EH (cell line): ENCODE measurements at places on chromosomes 11 and 22.

- DNase-seq: no peak
Observed at GRCh38 chr11:134049303-134049702, 19.6 kb upstream of the JAM3 start.

DNA sequence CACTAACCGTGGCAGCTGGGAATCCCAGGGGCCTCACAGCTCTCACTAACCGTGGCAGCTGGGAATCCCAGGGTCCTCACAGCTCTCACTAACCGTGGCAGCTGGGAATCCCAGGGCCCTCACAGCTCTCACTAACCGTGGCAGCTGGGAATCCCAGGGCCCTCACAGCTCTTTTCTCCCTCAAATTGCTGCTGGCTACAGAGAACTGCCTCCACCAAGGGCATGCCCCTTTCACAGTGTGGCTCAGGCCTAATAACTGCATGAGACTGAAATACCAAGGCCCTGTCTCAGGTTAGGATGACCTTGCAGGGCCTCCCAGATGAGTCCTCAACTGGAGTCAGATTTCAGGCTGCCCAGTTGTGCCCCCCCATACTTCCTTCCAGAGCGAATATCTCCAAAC, 35.1 kb upstream of the GGTLC2 start:
- DNase-seq: no peak

DNA sequence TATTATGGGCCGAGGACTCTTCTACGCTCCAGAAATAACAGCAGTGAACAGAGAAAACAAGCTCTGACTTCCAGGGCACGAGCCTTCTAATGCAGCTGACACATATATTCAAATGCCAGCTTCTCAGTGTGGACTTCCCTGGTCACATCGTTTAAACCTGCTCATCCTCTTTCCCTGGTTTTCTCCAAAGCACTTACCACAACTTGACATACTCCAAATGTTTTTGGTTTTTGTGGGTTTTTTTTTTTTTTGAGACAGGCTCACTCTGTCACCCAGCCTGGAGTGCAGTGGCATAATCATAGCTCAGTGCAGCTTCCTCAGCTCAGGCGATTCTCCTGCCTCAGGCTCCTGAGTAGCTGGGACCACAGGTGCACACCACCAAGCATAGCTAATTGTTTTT, 105.5 kb downstream of the MICAL3 start:
- peak; percentile 89 for DNase-seq

- DNase-seq: no peak
Observed at GRCh38 chr11:69661413-69661715, 13.8 kb downstream of the LTO1 start.

DNA sequence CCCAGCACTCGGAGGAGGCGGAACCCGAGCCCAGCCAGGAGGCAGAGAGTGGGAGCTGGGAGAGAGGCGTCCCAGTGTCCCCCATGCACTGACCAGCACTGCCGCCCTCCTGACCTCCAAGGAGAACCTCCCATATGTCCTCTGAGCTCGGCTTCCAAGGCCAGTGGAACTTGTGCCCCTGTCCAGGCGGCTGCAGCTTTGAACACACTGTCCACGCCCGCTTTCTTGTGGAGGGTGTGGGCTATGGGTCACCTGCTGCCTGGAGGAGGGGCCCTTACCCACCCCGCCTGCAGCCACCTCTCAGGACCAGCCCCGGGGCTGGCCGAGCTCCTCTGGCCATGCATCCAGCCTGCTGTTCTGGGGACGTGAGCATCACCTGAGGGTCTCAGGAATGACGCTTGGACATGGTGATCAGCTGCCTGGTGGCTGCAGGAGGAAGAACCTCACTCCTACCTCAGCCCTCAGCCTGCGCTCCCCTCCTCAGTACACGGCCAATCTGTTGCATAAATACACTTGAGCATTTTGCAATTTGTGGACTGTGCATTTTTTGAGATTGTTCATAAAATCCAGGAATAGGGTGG, 22.2 kb upstream of the MUC5B start:
- DNase-seq: no peak

- no peak for DNase-seq
Observed at GRCh38 chr22:37926358-37926757, 20.3 kb downstream of the MICALL1 start.

DNA sequence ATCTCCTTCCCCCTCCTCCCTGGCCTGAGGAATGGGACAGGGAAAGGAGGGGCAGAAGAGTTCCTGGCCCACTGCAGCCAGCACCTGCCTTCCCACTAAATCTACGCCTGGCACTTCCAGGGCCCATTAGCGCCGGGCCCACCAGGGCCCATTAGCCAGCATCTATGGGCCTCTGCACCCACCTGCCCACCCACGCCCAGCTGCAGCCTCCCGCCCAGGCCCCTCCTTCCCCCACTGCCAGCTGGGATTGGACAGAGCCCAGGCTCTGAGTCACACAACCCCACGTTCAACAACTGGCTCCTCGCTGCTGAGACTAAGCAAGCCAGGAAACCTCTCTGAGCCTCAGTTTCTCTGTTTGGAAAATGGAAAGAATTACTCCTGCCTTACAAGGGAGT, 48.7 kb downstream of the CYTH4 start:
- peak; percentile 56 for DNase-seq

- no peak for DNase-seq
Observed at GRCh38 chr11:114273071-114273470, 23.1 kb upstream of the NNMT start.

GRCh38 chr11:15200696-15201095, 86.0 kb downstream of the INSC start:
- DNase-seq: no peak

DNA sequence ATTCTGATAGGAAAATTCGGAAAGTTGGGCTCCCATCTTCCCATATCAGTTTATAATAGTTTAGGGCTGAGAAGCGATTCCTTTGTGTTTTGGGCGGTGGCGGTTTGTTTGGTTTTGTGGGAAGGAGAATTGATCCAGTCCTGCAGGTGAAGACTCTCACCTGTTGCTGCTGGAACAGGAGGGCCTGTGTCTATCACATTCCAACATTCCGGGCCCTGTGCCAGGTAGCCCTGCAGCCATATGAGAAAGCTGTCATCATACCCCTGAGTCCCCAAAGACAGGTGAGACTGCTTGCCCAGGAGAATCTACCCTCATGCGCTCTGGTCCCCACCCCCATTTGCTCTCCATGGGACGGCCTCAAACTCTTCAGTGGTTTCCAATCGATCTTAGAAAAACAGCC, 62.1 kb downstream of the TRAF6 start:
- DNase-seq: no peak

GRCh38 chr11:70378506-70379134, 19.7 kb upstream of the CTTN start:
- DNase-seq: no peak

- peak; percentile 38 for DNase-seq
Observed at GRCh38 chr11:35178873-35179272, 39.9 kb downstream of the CD44 start.

DNA sequence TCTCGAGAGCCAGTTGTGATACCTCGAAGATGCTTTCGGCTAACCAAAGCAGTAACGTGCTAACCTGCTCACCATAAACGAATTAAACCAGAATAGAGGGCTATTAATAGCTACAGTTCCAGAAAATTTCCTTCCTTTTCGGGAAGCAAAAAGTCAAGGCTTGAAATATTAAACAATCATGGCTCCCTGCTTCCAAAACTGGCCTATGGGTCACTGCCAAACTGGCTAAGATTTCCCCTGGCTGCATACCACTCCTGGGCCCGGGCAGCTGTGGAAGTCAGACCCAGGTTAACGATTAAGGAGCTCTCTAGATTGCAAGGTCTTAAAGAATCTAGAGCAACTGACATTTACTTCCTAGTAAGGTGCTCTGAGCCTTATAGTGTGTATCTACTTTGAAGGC, 1.7 kb downstream of the AMOTL1 start:
- peak; percentile 40 for DNase-seq

DNA sequence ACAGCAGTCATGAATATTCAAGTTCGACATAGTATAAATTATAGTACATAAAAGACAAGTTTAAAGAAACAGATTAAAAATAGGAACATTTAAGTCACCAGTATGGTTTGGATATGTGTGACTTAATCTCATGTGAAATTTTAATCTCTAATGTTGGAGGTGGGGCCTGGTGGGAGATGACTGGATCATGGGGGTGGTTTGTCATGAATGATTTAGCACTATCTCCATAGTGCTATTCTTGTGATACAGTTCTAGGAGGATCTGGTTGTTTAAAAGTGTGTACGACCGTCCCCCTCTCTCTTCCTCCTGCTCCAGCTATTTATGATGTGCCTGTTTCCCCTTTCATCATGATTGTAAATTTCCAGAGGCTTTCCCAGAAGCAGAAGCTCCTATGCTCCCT, 3.3 kb downstream of the KDM4E start:
- DNase-seq: no peak

GRCh38 chr22:41826430-41827383, 6.2 kb upstream of the SREBF2 start:
- DNase-seq: no peak

DNA sequence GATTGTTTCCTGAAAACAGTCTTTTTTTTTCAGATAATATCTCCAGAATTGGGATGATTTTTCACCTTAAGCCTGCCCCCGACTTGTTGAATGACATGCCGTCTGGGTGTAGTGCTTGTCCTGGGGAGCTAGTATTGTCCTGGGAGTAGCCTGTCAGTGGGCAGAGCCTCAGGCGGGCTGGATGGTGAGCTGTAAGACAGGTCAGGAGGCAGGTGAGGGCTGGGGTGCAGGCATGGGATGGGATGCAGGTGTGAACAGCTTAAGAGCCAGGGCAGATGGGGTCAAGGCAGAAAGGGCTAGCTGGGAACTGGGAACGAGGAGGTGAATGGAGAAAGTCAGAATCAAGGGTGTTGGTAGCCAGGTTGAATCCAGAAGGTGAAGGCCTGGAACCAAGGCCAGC, 200.2 kb downstream of the CSNK2A3 start:
- no peak for DNase-seq

GRCh38 chr11:34783816-34784317, 132.3 kb downstream of the APIP start:
- DNase-seq: no peak

GRCh38 chr11:104390651-104391050, 226.7 kb upstream of the PDGFD start:
- peak; percentile 41 for DNase-seq

GRCh38 chr11:2187280-2187707, 15.7 kb upstream of the TH start:
- no peak for DNase-seq

DNA sequence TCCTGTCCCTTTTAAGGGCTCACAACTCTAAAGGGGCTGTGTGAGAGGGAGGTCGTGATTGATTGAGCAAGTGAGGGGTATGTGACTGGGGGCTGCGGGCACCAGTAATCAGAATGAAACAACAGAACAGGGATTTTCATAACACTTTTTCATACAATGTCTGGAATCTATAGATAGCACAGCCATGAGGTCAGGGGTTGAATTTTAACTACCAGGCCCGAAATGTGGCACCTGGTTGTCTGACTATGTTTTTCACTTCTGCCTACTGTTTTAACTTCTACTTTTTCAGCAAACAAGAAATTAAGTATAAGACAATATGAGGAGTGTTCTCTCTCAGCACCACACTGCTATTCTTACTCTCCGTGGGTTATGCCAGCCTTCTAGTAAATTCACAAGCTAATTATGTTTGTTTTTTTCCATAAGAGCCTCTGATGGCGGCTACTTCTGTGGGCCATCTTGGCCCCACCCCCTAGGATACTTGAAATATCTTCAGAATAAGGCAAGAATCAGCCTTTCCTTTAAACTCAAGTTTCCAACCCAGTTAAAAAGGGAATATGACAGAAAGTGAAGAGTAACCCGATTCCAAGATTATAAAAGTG, 552.8 kb upstream of the CHORDC1 start:
- no peak for DNase-seq

- DNase-seq: peak; percentile 90
Observed at GRCh38 chr11:110069158-110069737, 23.9 kb upstream of the ZC3H12C start.

- DNase-seq: peak; percentile 71
Observed at GRCh38 chr11:112321501-112322172, 61.0 kb upstream of the PLET1 start.

DNA sequence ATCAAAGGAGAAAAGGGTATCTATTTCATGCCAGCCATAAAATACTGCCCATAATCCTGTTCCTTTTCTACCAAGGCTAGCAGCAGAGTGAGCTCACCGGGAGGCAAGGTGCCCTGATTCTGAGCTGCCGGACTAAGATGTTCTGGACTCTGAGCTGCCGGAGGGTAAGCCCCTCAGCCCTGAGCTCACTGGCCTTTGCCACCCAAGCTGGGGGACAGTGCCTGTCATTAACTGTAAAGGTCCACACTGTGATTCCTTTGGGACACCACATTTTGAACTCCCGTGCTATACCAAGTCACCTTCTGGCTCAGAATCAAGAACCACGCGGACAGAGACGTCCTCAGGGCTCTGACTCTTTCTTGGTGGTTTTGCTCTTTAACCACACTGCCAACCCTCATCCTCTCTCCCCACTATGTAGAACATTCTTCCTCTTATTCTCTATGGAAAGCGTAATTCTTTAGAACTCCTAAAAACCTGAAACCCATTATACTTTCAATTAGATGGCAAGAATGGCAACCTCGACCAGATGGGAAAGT, 88.4 kb upstream of the BID start:
- DNase-seq: peak; percentile 32

- DNase-seq: no peak
Observed at GRCh38 chr11:114243461-114244372, 52.5 kb upstream of the NNMT start.

DNA sequence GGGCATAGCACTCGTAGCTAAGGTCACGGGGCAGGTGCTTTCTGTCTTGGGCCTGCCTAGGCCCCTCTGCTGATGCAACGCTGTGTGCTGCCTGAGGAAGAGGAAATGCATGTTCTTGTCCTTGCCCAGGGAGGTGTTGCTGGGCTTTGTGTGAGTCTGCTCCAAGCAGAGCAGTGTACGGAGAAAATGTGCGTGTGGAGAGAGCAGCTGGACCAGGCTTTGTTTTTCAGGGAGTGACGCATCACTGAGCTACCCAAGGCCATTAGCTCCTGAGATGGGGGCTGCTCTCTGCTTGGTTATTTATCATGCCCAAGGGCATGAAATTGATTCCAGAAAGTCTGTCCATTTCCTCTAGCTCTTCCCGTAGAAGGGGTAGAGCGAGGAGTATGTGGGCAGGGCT, 82.9 kb upstream of the THY1 start:
- DNase-seq: no peak

DNA sequence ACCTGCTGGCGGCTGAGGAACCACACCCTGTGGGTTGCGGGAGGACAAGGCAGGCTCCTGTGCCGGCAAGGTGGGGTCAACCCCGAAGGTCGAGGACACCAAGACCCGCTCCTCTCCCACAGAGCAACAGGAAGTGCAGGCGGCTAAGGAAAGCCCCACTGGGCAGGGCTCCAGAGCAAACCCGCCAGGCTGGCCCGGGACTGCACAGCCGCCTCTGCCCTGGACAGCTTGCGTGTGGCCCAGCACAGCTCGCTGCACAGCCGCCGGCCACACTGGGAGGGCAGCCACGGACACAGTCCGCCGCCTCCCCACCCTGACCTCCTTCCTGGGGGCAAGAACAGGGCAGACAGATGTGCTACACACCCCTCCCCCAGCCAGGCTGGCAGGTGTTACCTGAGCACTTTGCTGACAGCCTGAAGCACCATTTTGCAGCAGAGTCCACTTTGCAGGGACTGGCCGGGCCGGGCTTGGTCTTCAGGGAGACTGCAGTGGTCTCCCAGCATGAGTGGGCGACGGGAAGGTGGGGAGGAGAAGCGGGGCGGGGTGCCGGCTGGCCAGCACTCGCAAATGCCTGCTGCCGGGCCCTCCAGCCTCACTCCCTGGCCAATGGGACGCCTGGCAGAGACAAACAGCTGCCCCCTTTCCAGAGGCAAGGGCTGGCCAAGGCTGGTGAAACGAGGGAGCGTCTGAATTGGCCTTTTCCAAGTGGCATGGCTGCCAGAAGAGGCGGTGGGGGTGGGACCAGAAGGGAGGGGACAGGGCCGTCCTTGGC, at the start of gene MOB2:
TSS of gene MOB2 (minus strand) at position 726 of the 772 bp plus-strand sequence. CDS start at position 503, 223 bp downstream.
- DNase-seq: no peak

GRCh38 chr22:37263966-37264887, 18.1 kb upstream of the CYTH4 start:
- DNase-seq: no peak
